ENCODE measurements at places on chromosomes 5 and 9.

DNA sequence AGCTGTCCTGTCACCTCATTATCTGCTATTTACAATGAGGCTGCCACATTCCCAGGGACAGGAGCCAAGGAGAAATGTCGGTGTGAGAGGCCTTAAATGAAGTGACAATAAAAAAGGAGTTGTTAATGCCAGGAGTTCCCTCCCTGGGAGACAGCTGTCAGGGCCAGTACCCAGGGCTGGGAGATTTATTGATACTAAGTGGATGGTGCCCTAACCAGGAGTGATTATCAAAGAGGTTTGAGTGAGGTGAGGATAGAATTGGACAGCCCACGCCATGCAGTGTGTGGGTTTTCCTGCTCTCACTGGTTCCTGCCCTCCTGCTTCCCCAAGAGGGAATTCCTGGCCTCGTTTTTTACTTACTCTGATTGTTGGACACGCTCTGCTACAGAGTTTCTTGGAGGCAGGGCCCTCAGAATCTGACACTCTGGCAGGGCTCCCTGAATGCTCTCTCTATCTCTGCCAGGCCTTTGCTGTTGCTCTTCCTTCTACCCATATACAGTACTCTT lies 150.8 kb downstream of the GRIA1 start:
- DNase-seq: no peak

DNA sequence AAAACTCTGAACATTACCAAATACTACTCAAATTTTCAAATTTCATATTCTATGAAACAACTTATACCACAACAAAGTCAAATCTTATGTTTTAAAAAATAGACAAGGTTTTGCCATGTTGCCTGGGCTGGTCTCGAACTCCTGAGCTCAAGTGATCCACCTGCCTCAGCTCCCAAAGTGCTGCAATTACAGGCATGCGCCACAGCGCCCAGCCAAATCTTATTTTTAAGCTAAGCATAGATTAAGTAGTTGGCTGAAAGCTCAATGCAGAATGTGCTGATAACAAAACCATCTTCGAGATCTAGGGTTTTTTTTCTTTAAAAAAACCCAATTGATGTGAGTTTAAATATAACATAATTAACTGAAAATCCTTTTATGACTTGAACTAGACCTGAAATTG lies 6.4 kb downstream of the LMBRD2 start:
- no peak for DNase-seq

GRCh38 chr5:33817301-33817700 lies 74.5 kb downstream of the ADAMTS12 start:
- DNase-seq: no peak

GRCh38 chr5:95446560-95447221 lies 55.5 kb downstream of the FAM81B start:
- no peak for DNase-seq
